ENCODE measurements at places on chromosomes 7 and 10. TPM values are rescaled to one million over a fixed set of nuclear protein-coding genes. Genes with fewer than 3 reads are reported as not detected.

Gene TBX20
- total RNA-seq = not detected

Gene FZD8
- 0.70 TPM for total RNA-seq

DNA sequence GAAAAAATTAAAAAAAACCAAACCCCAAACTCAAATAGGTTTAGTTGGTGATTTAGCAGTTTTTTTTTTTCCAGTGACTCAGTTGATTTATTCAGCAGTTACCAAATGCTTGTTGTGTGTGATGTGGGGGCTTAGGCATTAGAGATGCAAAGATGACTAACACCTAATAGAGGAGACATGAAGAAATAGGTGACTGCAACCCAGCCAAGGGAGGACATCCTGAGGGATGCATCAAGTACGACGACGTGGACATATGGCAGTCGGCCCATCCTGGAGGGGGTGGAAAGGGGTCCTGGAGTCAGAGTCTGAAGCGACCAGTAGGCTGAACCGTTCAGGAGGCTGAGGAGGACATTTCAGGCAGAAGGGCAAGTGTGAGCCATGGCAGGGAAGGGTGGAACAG lies 35.5 kb downstream of the LRMDA start:
- H3K4me1 ChIP-seq = no peaks in the 10 kb centered on the region
- no peak overlapping the region for H3K27ac ChIP-seq
- no peaks in the 10 kb centered on the region for H3K36me3 ChIP-seq
- H3K4me3 ChIP-seq = no peak overlapping the region

DNA sequence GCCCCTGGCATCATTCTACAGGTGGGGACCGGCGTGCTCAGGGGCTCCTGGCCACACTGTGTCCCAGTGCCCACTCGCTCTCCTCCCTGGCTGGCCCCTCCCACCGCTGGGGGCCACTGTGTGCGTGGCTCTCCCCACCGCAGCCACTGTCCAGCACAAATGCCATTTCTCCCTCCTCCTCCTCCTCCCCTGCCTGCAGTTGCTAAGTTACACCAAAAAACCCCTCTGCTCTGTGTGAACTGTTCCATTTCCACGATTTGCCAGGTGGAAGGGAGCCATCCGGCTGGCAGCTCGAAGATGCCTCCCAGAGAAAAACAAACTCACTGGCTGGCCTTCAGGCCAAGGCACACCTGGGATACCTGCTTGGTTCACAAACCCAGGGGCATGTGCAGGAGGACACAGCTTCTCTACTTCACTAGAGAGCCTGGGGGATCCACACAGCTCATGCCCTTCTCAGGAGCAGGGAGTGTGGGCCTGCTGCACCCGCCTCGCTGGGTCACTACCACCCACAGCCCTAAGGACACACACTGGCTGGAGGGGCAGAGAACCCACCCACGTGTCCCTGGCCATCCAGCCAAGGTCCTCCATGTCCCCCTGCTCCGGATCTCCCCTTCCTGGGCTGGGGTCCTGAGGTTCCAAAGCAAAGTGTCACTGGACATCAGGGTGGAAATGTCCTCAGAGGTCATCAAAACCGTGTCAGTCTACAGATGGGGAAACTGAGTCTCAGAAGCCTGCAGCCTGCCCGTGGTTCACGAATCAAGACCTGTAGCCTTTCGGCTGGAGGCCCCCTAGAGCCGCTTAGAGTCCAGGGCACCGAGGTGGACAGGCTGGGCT lies 1.7 kb downstream of the RASGEF1A start:
- H3K36me3 ChIP-seq = no peaks in the 10 kb centered on the region
- H3K4me1 ChIP-seq = no peaks in the 10 kb centered on the region
- H3K27ac ChIP-seq = no peak overlapping the region
- no peak overlapping the region for H3K4me3 ChIP-seq
- H3K27me3 ChIP-seq = no peaks in the 10 kb centered on the region

DNA sequence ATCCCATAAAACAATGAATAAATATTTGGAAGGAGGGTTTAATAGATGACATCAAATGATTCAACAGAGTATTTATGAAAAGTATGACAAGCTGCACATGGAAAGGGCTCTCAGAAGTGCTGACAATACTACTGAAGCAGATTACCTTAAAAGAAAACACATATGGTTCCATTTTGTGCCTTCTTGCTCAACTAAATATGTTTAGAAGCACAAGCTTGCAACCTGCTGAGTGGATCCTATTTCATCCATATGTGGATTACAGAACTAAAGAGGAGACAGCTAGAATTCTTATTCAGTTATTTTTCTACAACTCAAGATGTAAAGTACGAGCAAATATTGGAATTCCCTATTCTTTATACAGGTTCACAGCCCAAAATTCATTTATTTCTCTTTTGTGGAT lies 340.6 kb downstream of the TFEC start:
- H3K27me3 ChIP-seq = no peaks in the 10 kb centered on the region
- H3K4me1 ChIP-seq = no peaks in the 10 kb centered on the region
- H3K27ac ChIP-seq = no peak overlapping the region

DNA sequence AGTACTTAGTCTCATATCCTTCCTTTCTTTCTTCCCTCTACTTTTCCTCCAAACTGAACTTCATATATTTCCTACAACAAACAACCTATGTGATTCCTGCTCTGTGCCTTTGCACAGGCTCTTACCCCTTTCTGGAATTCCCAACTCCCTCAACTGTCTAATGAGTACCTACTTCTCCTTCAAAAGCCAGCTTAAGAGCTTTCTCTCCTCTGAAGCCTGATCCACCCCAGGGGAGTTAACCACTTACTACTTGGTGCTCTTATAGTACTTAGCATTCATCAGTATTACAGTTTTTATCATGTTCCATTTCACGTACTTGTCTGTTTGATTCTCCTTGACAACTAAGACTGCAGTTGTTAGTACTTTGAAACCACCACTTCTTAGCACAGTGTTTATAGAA lies 246.1 kb downstream of the LRRTM3 start:
- no peaks in the 10 kb centered on the region for H3K4me1 ChIP-seq
- H3K27me3 ChIP-seq = no peaks in the 10 kb centered on the region
- DNase-seq = no peak
- H3K36me3 ChIP-seq = no peaks in the 10 kb centered on the region
- H3K4me3 ChIP-seq = no peak overlapping the region

GRCh38 chr7:150934045-150934766 lies 43.9 kb downstream of the KCNH2 start:
- no peak overlapping the region for H3K27ac ChIP-seq
- H3K27me3 ChIP-seq = no peaks in the 10 kb centered on the region
- H3K36me3 ChIP-seq = no peaks in the 10 kb centered on the region
- H3K4me1 ChIP-seq = peaks cover 5% of the 10 kb centered on the region
